Right renal cortex interstitium (tissue), 3 donors: ENCODE measurements at places on chromosomes 4 and X.

DNA sequence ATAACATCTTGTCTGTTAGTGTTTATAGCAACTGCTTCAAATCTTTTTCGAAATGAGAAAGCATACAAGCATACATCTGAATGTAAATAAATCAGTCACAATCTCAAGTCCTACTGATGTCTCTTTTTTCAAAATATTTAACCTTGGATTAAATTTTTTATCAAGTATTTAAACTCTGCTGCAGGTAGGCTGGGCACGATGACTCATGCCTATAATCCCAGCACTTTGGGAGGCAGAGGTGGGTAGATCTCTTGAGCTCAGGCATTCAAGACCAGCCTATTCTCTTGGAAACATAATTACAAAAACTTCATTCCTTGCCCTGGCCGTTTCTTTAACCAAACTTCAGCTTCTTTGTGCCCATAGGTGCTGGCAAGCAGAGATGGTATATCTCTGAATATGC is 540.3 kb upstream of the GALNT7 start:
- DNase-seq = no peak

- no peak for DNase-seq
Measured at GRCh38 chr4:3308691-3309090, 15.9 kb downstream of the RGS12 start.

- DNase-seq = no peak
Measured at GRCh38 chr4:20109391-20109790, 142.3 kb upstream of the SLIT2 start.

- no peak for DNase-seq
Measured at GRCh38 chr4:30943356-30943755, 223.2 kb downstream of the PCDH7 start.

- no peak for DNase-seq
Measured at GRCh38 chrX:129945131-129945530, 37.3 kb upstream of the BCORL1 start.

DNA sequence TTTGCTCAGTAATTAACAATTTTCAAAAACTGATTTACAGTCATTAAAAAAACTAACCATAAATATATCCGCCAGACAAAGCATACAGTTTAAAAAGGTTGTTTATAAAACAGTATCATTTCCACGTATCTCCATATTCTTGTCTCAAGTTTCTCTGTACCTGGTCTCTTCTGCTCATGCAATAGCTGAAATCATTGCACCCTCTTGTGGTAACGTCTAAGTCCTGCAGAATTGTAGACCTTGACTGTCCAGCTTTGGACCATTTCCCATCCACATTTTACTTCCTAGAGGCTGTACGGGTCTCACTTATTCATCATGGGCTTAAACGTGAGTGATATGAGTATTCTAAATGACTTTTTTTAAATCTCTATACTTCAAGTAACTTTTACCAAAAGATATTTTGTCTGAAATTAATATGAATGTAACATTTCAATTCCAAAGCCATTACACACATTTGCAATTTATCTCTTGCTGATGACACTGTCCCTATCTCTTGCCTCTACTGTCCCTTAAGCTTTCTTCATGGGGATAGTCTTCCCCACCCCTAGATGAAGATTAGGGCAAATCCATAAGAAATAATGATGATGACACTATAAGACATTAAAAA is 118.5 kb downstream of the BTC start:
- no peak for DNase-seq

- DNase-seq = no peak
Measured at GRCh38 chr4:17427991-17428390, 83.9 kb downstream of the QDPR start.

DNA sequence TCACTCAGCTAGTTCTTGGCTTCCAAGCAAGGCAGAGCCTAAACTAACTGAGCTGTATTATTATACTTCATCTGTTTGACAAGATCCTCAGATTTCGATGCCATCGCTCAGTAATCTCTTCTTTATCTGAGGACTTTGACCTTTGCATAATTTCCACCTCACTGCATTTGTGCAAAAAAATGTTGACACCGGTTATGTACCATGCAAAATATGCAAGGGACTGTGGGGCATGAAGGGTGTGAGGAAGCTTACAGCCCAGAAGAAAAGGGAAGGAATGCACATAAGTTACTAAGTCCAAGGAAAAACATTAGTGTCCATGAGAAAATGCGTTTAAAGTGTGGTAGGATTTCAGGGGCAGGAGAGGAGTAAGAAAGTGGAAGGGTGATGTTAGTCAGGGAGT is 295.4 kb downstream of the PACRGL start:
- DNase-seq = no peak

DNA sequence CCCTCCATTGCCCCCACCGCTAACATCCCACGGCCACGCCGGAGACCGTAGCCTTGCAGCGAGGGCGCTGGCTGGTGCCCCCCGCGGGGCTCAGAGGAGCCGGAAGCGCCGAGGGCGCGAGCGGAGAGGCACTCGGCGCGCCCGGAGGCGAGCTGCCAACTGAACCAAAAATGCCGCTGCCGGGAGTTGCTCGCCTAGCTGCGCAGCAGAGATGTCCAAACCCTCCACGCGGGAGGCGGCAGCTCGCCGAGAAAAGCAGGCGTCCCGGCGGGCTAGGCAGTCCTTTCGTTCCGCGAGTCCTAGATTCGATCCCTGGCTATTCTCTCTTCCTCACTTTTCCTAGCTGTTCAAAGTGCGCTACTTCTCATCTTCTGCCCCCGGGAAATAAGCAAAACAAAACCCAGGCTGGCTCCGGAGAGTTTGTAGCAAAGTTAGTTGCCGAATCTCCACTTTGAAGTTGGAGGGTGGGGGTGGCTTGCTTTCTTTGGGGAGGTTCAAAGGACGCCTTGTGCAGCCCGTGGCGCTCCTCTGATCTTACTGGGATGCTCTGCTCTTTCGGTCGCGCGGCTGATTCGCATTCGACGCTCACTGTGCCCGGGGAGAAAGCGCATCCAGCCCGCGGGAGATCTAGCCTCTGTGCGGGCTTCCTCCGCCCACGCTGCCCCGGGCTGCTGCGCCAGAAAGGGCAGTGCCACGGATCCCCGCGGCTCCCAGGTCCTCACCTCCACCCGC is 723 bp downstream of the NKX6-1 start:
- DNase-seq = no peak

- DNase-seq = no peak
Measured at GRCh38 chrX:11537141-11537540, 128.6 kb downstream of the ARHGAP6 start.

GRCh38 chr4:129532573-129532972 is 436.6 kb downstream of the C4orf33 start:
- DNase-seq = no peak

DNA sequence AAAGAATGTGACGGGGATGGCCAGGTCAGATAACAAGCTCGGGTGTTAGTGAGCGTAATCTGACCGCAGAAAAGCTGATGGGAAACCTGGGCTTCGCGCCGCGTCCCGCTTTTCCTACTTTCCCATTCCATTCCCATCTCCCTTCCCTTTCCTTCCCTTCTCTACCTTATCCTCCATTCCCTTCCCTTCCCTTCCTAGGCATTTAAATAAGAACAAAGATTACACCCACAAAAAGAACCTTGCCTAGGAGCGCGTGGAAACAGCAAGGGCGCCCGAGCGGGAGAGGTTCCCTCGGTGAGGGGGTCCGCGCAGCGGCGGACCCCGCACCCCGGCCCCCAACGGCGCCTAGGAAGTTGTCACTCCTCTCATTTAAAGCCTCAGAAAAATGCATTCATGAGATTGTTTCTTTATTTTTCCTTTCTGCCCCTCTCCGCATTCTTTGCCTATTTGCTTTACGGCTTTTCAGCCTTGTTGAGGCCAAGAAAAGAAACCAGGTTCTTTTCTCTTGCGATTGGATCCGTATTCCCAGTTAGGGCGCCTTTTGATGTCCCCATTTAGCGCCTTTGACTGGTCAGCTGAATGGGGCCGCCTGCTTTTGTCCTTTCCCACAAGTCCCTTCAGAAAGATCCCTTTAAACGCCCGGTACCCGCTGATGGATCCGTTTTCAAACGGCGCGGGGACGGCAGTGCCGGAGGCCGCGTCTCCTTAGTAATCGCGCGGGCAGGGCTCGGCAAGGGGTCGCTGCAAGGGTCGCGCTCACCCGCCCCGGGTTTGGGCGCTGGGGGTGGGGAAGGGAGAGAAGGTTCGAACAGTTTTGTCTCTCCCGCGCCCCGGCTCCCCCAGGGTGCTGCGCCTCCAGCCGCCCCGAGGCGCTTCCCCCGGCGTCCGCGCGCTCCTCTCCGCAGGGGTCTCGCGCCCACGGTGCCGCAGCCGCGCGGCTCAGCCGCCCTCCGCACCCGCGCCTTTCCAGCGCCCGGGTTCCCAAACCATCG is 54.1 kb upstream of the TMEM33 start:
- no peak for DNase-seq

GRCh38 chr4:77040270-77040669 is 35.5 kb downstream of the CCNI start:
- no peak for DNase-seq

DNA sequence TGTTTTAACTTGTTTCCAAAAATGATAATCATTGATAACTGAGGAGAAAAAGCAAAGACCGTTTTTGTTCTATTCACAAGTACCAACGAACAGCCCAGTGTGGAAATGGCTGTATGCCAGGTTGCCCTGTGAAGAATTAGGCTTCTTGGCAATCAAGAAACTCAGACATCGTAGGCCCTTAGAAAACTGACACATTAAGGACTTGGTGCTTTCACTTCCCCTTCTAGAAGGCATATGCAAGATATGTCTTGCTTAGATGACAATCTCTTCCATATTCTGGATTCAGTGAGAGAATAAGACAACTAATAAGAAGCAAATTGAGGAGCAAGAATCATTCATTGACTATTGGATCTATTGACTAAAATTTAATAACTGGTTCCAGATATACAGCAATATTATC is 56.6 kb downstream of the ANAPC10 start:
- no peak for DNase-seq

- no peak for DNase-seq
Measured at GRCh38 chrX:20144491-20144890, 2.9 kb upstream of the EIF1AX start.

GRCh38 chrX:46582325-46582724 is 8.8 kb downstream of the CHST7 start:
- DNase-seq = no peak

- DNase-seq = no peak
Measured at GRCh38 chr4:81652069-81652478, 180.4 kb upstream of the RASGEF1B start.

- no peak for DNase-seq
Measured at GRCh38 chr4:165325732-165326512, 1.5 kb upstream of the MSMO1 start.

DNA sequence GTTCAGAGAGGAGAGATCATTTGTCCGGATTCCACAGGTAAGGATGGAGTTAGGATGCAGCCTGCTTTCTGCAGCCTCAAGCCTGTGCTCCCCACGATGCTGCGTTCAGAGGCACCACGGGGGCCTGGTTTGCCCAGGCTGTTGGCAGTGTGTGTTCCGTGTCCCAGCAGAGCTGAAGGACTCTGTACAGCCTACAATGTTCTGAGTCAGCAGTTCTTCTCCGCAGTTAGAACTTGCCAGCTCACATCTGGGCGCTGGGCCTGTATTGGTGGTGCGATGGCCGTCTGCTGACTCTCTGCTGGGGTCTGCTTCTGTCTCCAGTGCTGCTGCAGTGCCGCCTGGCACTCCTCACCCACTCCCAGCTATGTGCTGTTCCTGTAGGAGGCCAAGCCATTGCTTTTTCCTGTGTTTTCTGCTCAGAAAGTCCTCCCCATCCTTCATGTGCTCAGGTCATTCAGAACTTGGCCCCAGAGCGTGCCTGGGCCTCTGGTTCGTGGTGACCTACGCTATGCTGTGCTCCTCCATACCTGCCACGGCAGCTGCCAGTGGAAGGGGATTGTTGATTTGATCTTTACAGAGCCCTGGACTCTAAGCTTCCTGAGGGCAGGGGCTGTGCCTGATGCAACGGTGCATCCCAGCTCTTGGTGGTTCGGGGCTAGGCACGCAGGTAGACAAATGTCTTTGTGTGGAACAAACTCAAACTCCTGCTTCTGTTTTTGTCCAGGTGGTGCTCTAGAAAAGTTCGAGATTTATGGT is 42.6 kb upstream of the TADA2B start:
- DNase-seq = no peak

- peak; percentile 39 for DNase-seq
Measured at GRCh38 chrX:101595739-101596419, 21.9 kb downstream of the ARMCX6 start.

DNA sequence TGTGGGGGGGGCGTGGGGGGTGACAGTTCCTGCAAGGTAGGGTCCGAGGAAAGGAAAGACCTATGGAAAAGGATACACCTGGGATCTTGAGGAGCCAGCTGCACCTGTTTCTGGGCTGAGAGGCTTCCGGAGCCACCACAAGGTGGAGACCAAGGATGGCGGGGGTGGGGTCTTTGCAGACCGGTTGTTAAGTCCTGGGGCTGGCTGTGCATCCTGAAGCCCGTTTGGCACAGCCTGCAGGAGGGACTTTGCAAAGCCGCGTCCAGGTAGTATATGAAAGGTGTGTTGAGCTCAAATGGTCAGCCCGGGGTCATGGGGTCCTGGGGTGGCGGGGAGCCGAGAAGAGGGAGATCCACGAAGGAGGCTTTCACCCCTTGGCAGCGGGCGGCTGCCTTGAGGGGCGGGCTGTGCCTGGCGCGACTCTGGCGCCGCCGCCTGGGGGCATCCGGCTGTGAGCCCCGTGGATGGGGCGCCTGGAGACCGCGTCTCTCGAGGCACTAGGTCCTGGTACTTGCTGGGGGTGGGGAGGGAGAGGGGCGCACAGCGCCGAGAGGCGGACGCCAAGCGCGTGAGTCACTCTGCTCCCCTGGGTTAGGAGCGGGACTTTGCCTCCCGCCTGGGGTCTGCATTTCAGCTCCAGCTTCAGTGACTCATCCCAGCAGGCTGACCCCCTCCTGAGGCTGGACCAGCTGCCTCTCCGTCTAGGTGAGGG is 58.2 kb upstream of the DYNLT3 start:
- DNase-seq = no peak

- no peak for DNase-seq
Measured at GRCh38 chr4:158825433-158826036, 56.7 kb downstream of the FNIP2 start.

DNA sequence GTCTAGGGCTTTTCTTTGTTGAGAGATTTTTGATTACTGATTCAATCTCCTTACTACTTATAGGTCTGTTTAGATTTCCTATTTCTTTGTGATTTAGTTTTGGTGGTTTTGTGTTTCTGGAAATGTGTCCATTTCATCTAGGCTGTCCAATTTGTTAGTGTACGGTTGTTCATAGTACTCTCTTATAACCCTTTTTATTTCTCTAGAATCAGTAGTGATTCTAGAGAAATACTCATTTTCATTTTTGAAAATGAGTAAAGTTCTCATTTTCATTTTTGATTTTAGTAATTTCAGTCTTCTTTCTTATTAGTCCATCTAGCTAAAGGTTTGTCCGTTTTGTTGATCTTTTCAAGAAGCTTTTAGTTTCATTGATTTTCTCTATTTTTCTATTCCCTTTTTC is 7.5 kb downstream of the IL13RA1 start:
- DNase-seq = no peak

GRCh38 chr4:174538876-174539250 is 16.6 kb upstream of the HPGD start:
- no peak for DNase-seq

GRCh38 chrX:77640702-77641101 is 145.3 kb downstream of the ATRX start:
- no peak for DNase-seq
